ENCODE measurements at places on chromosomes 2 and 18. TPM values are rescaled to one million over a fixed set of nuclear protein-coding genes. Genes with fewer than 3 reads are reported as not detected.

Gene TBR1
- total RNA-seq = not detected

Gene COL4A4
- not detected for total RNA-seq

Gene FABP1
- total RNA-seq = not detected

Gene LYPD6B
- not detected for total RNA-seq

Gene SH2D6
- total RNA-seq = 0.96 TPM

Gene MSTN
- not detected for total RNA-seq

Gene RNPEPL1
- 60.7 TPM for total RNA-seq

Gene SERPINB13
- not detected for total RNA-seq

Gene MTCL1
- total RNA-seq = 0.40 TPM

Gene GCG
- total RNA-seq = not detected

Gene VSNL1
- not detected for total RNA-seq

DNA sequence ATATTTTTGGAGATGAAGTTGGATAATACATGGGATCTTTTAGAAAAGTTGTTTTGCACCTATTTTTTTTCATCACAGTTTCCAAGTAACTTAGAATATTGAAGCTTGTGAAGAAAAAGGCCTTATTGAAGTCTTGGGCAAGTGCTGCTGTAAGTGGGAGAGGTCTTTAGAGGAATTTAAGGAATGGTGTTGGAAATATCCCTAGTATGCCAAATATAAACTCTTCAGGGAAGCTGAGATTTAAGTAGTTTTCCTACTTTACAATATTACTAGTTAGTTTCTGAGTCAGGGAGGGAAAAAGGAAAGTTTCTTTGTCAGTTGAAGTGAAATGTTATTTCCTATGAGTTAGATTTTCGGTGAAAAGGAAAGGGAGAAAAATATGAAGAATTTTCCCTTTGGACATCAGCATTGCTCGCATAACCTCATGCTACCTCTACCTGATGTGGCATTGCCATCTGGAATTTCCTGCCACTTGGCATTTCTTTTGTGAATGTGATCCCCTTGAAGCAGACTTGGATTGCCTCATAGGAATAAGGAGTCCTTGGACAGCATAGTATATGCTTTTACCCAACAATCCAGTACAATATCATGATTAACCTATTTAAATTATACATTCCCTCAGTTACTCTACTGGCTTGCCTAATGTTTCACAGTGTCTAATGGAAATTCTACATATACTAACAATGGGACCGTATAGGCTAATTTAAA, 12.1 kb downstream of the PLEKHH2 start:
- H3K4me1 ChIP-seq = no peaks in the 10 kb centered on the region
- no peak for DNase-seq
- peaks cover 21% of the 10 kb centered on the region for H3K27me3 ChIP-seq
- H3K4me3 ChIP-seq = no peak overlapping the region

DNA sequence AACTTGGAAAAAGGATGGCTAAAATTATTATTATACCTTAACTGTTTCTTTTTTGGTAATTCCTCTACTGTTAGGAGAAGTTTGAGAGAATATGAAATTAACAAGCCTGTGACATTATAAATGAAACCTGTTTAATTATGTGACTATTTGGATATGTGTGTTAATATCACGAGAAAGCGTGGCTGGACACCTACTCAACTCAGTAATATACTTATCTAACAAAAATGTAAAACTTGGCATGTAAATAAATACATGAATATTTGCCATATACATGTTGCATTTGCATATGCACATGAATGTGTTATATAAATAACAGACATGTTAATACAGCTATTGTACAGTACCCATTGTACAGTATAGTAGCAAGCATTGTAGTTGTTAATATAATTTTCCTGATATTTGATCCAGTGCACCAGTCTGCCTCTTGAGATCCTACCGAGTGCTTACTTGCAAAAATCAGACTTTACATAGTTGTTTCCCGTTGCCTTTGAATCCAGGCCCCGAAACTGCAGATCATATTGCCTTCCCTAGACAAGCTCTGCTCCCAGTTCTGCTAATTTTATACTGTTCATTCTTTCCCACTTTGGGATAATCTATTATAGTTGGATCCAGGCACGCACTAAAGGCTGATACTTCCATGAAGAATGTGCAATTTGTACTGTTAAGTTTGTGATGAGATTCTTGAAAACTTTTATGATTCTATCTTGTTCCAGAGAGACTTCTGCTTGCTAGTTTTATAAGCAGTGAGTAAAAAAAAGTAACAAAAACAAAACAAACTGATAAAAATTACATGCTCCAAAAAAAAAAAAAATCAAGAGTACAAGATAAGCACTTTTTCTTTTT, 395.6 kb downstream of the ARHGAP15 start:
- H3K27ac ChIP-seq = no peak overlapping the region
- peak overlapping the region; percentile 3 for H3K4me3 ChIP-seq
- peaks cover 38% of the 10 kb centered on the region for H3K36me3 ChIP-seq
- H3K27me3 ChIP-seq = no peaks in the 10 kb centered on the region
- DNase-seq = no peak

GRCh38 chr2:237923481-237924163, 43.2 kb upstream of the UBE2F start:
- no peaks in the 10 kb centered on the region for H3K27me3 ChIP-seq
- peak overlapping the region; percentile 86 for H3K27ac ChIP-seq
- H3K36me3 ChIP-seq = no peaks in the 10 kb centered on the region
- peak overlapping the region; percentile 66 for H3K4me3 ChIP-seq
- H3K4me1 ChIP-seq = peaks cover 37% of the 10 kb centered on the region

DNA sequence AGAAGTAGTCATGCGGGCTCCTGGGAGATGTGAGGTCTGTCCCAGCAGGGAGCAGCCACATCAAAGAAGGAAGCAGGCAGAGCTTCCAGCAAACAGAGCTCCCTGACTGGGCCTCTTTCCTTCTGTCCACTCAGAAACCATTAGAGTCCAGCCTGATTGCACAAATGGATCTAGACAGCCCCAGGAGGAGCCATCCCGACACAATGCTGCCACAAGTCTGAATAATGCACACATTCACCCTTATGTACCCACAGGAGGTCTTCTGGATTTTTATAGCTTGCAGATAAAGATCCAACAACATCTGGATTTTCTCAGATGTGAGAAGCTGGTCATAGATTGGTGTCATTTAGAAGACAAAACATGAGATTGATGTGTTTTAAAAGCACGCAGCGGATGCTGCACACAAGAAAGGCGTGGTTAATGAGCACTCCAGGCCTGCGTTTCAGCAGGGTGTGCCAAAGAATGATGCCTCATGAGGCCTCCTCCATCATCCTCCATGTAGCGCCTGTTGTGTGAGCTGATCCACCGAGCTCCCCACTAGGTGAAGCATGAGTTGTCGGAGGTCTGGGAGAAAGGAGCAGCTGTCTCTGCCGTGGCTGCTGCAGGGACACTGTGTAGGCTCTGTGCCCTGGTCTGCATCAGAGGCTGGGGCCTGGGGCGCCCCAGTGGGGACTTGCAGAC, 60.6 kb downstream of the MTCL1 start:
- no peak overlapping the region for H3K27ac ChIP-seq
- no peak for DNase-seq
- H3K4me1 ChIP-seq = no peaks in the 10 kb centered on the region
- H3K36me3 ChIP-seq = no peaks in the 10 kb centered on the region

GRCh38 chr2:144675331-144675730, 155.4 kb upstream of the ZEB2 start:
- DNase-seq = no peak
- no peaks in the 10 kb centered on the region for H3K27me3 ChIP-seq
- no peaks in the 10 kb centered on the region for H3K4me1 ChIP-seq
- no peaks in the 10 kb centered on the region for H3K36me3 ChIP-seq

- no peaks in the 10 kb centered on the region for H3K27me3 ChIP-seq
- no peak overlapping the region for H3K27ac ChIP-seq
- DNase-seq = no peak
- H3K36me3 ChIP-seq = no peaks in the 10 kb centered on the region
- H3K4me3 ChIP-seq = no peak overlapping the region
Observed at GRCh38 chr18:57534511-57534909, 52.0 kb downstream of the FECH start.

DNA sequence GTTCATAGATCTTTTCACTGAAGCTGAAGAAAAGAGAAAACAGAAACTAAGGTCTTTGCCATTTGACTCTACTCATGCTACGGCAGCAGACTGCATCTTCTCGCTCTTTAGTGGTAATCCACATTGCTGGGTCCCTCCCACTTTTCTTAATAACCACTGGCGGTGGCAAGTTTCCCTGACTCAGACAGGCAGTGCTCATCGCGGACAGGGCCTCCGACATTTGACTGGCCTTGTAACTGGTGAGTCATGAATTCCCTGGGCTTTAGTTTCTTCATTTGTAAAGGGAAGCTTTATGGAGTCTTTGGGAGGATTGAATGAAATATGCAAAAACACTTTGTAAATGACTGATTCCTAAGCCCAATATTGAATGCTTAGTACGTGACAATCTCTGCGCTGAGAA, 238.2 kb upstream of the RBBP8 start:
- H3K4me3 ChIP-seq = no peak overlapping the region
- no peak for DNase-seq
- no peak overlapping the region for H3K27ac ChIP-seq
- H3K4me1 ChIP-seq = no peaks in the 10 kb centered on the region
- H3K27me3 ChIP-seq = no peaks in the 10 kb centered on the region

DNA sequence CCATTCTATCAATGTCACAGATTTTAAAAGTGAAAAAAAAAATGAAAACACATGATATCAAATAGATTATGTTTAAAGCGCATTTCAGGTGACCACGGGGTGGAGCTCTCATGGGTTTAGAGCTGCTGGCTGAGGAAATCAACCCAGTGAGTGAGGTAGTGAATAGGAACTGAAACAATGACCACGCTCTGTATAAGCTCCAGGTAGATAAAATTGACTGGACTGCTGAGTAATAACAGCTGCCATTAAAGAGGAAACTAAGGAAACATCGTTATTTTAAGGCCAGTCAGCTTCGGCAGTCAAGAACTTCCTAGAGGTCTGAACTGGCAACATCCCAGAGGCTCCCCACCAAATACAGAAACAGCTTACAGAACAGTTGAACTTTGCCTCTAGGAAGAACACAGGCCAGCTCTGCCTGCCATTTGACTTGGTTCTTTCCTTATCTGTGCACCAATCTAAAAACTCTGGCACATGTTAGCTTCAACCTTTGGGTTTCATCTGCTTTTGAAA, 185.9 kb downstream of the PDE1A start:
- DNase-seq = peak; percentile 70
- no peak overlapping the region for H3K4me3 ChIP-seq
- H3K4me1 ChIP-seq = no peaks in the 10 kb centered on the region
- peaks cover 2% of the 10 kb centered on the region for H3K27me3 ChIP-seq
- no peaks in the 10 kb centered on the region for H3K36me3 ChIP-seq

- H3K4me3 ChIP-seq = no peak overlapping the region
- peaks cover 6% of the 10 kb centered on the region for H3K36me3 ChIP-seq
- no peaks in the 10 kb centered on the region for H3K27me3 ChIP-seq
- no peak for DNase-seq
Observed at GRCh38 chr2:101745711-101746694, 48.5 kb downstream of the MAP4K4 start.

GRCh38 chr18:12598181-12598930, 59.6 kb downstream of the SPIRE1 start:
- no peaks in the 10 kb centered on the region for H3K36me3 ChIP-seq
- H3K4me1 ChIP-seq = peaks cover 22% of the 10 kb centered on the region
- DNase-seq = no peak
- H3K27me3 ChIP-seq = peaks cover 2% of the 10 kb centered on the region

DNA sequence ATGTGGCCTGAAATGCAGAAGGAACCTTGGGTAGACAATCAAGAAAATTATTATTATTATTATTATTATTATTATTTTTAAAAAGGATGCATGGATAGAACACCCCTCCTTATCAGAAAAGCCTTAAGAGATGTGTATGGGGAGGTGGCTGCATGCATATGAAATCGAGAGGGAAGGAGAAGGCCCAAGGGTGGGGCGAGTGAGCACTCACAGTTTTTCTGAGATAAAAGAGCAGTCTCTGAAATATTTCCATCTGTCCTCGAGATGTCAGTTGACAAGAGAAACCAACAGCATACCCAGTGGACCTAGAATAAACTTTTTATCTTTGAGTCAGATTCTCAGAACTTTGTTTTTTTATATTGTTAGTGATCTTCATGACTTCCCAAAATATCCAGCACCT, 282.9 kb downstream of the GPD2 start:
- H3K36me3 ChIP-seq = no peaks in the 10 kb centered on the region
- no peaks in the 10 kb centered on the region for H3K27me3 ChIP-seq
- no peak overlapping the region for H3K4me3 ChIP-seq
- no peak for DNase-seq
- no peaks in the 10 kb centered on the region for H3K4me1 ChIP-seq
- no peak overlapping the region for H3K27ac ChIP-seq

GRCh38 chr2:16881122-16881521, 215.5 kb upstream of the CYRIA start:
- H3K36me3 ChIP-seq = no peaks in the 10 kb centered on the region
- no peak overlapping the region for H3K27ac ChIP-seq
- no peak overlapping the region for H3K4me3 ChIP-seq
- DNase-seq = no peak

DNA sequence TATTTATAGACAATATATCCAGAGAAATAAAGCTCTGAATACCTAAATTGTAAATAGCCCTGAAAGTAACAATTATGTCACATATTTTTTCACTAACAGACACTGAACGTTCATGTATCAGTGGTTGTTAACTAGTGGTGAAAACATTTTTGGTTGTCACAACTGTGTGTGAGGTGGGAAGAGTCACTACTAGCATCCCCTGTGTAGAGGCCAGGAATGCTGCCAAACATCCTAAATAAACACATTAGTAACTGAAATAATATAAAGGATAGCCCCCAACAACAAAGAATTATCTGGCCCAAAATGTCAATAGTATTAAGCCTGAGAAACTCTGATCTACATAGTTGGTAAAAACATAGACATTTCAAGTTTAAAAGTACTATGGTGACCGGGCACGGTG, 64.5 kb downstream of the ROCK1 start:
- peaks cover 10% of the 10 kb centered on the region for H3K4me1 ChIP-seq
- no peak for DNase-seq
- H3K36me3 ChIP-seq = peaks cover 13% of the 10 kb centered on the region
- no peak overlapping the region for H3K27ac ChIP-seq
- no peaks in the 10 kb centered on the region for H3K27me3 ChIP-seq
